ENCODE measurements at places on chromosomes 3 and 15. TPM values are rescaled to one million over a fixed set of nuclear protein-coding genes. Genes with fewer than 3 reads are reported as not detected.

GRCh38 chr15:26767169-26767670 lies 5.6 kb downstream of the GABRB3 start:
- DNase-seq, result no peak

- DNase-seq, result peak; percentile 91
Observed at GRCh38 chr15:84654689-84655453, 788 bp upstream of the WDR73 start.

- DNase-seq, result peak; percentile 67
Observed at GRCh38 chr3:100709842-100710260, 557 bp downstream of the TFG start.

DNA sequence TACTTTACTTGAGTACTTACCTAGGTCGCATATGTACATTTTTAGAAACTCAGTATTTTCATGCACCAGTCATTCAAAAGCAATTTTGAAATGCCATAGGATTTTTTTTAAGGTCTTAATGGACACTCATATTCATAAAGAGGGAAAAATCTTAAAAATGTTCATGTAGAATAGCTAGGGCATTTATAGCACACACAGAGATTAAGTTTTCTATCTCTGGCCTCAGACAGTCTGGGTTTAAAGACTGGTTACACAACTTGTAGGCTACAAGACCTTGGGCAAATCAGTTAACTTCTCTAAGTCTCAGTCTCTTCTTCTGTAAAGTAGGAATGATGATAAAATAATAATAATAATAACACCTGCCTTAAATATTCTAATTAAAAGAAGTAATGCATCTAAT lies 48.5 kb upstream of the UBP1 start:
- DNase-seq, result no peak

DNA sequence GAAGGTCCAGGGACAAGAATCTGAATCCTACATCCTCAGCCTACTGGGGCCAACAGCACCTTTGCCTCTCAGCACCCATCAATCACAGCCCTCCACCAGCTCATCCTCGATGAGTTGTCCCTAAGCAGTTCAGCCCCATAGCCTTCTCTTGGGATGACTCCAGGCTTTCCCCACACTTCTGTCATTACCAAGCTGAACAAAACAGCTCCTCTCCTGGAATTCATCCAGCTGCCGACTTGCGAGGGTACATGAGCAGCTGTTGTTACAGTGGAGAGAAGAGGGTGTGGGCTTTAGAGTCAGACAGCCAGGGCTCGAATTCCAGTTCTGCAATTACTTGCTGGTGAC lies 69.0 kb upstream of the THBS1 start:
- DNase-seq, result peak; percentile 44

GRCh38 chr3:144361002-144361401 lies 389.4 kb downstream of the DIPK2A start:
- no peak for DNase-seq

- DNase-seq, result no peak
Observed at GRCh38 chr3:167228135-167228534, 152.0 kb downstream of the ZBBX start.

DNA sequence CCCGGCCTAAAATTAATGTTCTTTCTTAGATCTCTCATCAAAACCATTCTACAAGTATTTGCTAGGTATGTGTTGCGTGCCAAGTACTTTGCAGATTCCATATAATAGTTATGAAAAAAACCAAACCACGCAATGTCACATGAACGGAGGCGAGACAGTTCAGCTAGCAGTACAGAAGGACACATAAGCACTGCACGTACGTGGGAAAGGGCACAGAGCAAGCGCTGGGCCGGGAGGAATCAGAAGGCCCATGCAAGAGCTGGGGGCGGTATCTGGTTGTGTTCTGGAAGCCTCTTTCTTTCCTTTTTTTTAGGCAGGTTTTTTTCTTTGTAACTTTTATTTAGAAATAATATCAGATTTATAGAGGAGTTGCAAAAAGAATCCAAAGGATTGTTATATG lies 11.3 kb downstream of the PDIA5 start:
- no peak for DNase-seq

GRCh38 chr15:51232581-51232980 lies 105.8 kb downstream of the CYP19A1 start:
- no peak for DNase-seq

The KNSTRN gene
- total RNA-seq, result 8.5 TPM

The GOLGA8J gene
- total RNA-seq, result 0.16 TPM
